ENCODE measurements at places on chromosomes 2 and 18.
A peak's percentile ranks its signal among the peaks of the same experiment; 100 is the strongest.

DNA sequence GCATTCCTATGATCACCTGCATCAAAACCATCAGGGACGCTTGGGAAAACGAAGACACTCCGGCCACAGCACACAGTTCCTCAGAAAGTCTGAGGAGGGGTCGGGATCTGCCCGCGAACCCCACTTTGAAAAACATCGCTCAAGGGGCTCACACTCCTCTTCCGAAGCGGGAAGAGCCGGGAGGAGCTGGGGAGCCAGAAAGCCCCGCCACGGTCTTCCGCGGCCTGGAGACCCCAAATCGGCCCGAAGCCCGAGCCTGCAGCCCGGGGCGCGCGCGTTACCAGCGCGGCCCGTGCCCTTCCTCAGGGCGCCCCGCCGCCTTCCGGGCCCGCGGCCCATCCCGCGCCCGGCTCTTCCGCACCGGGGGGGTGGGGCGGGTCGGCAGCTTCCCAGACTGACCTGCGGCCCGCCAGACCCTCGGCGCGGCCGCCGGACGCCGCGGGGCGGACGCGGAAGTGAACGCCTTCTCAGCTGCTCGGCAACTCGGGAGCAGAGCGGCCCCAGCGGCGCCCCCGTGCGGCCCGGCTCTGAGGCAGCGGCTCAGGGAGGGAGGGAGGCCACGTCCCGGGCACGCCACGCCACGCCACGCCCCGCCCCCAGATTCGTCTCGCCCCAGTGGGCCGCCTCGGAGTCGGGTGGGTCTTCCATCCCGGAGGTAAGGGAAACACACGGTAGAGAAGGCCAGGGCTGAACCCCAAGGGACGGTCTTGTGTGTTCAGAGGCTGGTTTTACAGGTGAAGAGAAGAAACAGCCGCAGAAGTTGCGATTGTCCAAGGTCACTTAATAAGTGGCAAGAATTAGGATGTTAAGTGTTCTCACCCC lies at the start of gene KCTD18:
Gene KCTD18, minus strand, starts transcription at position 457 of the 822 bp plus-strand sequence. CDS start 3,052 bp downstream, outside the sequence.
- DNase-seq: peak; percentile 78

DNA sequence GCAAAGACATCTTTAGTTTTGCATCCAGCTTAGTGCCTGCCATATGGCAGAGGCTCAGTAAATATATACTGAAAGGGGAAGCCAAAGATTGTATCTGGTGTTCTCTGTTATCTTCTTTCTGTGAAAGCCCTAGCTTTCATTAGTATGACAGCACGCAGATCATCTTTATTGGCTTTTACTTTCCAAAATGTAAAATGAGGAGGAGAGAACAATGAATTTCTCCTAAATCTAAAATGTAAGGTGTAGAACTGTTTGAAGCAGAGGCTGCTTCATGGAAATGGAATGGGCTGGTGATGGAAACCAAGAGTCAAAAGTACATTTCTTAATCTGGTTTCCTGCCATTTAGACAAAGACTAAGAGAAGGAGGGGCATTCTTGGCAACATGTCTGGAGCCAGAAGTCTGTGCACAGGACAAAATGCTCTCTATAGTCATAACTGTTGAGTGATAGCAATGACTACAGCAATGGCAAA lies 1029.9 kb upstream of the PIK3C3 start:
- DNase-seq: no peak

DNA sequence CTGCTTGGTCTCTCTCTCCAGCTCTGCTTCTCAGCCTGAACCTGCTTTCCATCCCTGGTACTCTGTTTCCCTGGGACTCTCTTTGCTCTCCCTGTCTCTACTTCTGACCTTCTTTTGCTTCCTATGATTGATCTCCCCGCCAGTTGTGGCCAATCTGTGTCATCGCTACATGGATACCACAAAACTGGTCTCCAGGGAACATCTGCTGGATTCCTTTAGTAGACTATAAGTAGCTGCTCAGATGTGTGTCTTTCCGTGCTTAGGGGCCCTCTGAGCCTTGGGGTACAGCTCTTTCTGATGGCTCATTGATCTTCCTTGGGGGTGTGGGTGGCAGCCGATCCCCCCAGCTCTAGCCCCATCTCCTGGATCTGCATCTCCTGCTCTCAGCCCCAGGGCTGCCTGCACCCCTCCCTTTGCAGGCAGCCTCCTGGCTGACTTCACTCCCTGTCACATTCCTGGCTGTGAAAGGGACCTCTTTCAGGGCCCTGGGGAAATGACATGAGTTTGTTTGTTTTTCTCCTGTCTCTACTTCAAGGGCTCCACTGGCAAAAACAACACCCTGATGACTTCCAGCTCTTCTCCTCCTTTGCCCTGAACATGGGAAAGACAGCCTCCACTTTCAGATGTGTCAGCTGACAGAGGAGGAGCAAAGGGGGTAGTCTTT lies 333.7 kb downstream of the CYP26B1 start:
- no peak for DNase-seq

GRCh38 chr2:135916207-135916606 lies 40.0 kb upstream of the MCM6 start:
- no peak for DNase-seq

- DNase-seq: no peak
Observed at GRCh38 chr2:175414882-175415487, 233.5 kb upstream of the ATP5MC3 start.

- no peak for DNase-seq
Observed at GRCh38 chr2:157229572-157229971, 27.9 kb upstream of the GALNT5 start.

DNA sequence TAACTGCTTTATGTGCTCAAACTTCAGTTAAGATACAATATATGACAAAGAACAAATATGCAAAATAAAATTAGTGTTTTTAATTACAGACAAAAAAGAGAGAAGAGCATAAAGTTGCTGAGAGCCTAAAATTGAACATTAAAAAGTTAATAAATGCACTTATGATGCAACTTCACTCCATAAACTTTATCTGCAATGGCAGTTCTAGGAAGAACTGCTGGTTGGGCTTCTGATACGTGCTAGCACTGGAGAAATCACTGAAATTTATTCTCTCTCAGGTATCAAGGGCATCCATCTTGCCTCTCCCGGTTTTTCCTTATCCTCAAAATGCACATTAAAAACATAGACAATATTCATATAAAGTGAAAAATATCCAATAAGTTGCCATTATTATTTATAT lies 35.7 kb downstream of the MYO3B start:
- DNase-seq: no peak

DNA sequence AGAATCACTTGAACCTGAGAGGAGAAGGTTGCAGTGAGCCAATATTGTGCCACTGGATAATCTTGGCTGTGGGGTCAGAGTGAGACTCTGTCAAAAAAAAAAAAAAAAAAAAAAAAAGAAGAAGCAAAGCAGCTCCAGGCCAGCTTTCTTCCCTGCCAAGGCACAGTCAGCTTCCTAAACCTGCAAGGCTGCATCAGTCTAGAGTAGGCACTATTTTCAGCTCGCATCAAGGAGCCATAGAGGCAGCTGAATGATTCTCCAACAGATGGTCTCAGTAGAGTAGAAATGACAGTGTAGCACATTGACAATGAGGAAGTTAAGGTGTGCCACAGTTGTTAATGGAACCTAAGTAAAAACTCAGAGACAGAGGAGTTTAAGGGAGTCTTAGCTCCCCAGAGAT lies 35.6 kb downstream of the BMP10 start:
- DNase-seq: no peak

DNA sequence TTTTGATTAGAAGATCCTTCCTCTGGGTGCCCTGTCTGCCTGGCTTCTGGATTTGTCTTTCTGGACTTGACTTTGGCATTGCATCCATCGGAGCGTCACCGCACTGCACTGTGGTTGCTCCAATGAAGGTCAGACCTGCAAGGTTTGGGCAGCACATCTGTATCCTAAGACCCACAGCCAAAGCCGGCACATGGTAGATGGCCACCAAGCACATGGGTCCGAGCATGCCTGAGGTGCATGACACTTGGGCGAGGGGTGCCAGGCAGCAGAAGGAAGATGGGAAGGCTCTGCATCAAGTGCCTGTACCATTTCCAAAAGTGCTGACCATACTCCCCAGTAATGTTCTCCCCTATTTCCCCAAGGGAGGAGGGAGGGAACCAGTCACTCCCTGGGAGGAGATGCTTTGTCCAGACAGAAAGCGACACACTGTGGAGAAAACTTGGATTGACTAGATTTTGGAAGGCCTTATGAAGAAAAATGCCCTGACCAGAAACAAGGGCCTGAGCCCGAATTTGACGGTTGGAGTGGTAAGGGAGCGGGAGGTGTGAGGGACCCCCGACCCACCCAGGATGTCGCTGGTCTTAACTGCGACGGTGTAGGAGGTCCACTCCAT lies 149.9 kb downstream of the LOXHD1 start:
- DNase-seq: no peak

DNA sequence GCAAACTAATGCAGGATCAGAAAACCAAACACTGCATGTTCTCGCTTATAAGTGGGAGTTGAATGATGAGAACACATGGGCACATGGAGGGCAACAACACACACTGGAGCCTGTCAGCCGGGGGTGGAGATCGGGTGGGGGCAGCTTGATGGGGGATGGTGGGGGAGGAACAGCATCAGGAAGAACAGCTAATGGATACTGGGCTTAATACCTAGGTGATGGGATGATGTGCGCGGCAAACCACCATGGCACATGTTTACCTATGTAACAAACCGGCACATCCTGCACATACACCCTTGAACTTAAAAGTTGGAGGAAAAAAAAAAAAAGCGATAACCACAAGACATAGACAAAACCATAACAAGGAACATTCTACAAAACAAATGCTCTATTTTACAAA lies 10.4 kb downstream of the CHMP3 start:
- DNase-seq: no peak

GRCh38 chr2:189412330-189412953 lies 28.8 kb upstream of the WDR75 start:
- DNase-seq: peak; percentile 47

GRCh38 chr2:84694088-84694622 lies 177.9 kb downstream of the DNAH6 start:
- peak; percentile 11 for DNase-seq

DNA sequence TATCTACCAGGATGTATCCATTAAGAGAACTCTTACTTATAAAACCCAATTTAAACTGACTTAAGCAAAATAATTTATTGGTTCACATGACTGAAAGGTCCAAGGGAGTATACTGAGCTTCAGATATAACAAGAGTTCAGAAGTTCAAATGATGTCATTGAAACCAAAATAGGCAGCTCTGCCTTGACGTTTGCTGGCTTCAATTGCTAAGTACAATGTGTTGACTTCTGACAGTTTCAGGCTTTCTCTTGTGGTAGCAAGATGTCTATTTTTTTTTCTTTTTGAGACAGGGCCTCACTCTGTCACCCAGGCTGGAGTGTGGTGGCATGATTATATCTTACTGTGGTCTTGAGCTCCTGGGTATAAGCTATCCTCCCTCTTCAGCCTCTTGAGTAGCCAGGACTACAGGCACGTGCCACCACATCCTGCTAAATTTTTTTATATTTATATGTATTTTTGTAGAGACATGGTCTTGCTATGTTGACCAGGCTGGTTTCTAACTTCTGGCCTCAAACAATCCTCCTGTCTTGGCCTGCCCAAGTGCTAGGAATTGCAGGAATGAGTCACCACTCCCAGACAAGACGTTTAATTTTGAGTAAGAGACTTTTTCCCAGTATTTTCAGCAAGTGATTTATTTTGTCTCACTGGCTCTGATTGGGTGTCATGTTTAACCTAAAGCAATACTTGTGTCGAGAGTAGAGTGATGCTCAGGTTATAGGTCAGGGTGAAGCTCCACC lies 184.8 kb downstream of the NR4A2 start:
- DNase-seq: no peak

- no peak for DNase-seq
Observed at GRCh38 chr2:33287507-33288005, 188.9 kb upstream of the RASGRP3 start.

All from activated CD4-positive, alpha-beta T cell treated with anti-CD3 and anti-CD28 coated beads, Interleukin-2, amount 50 U/mL, for 24 hours (primary cell).